ENCODE measurements at places on chromosomes 3 and 15.

- DNase-seq: no peak
Measured at GRCh38 chr15:59384507-59384906, 11.8 kb upstream of the MYO1E start.

- no peak for DNase-seq
Measured at GRCh38 chr15:58517252-58517681, 85.5 kb downstream of the LIPC start.

DNA sequence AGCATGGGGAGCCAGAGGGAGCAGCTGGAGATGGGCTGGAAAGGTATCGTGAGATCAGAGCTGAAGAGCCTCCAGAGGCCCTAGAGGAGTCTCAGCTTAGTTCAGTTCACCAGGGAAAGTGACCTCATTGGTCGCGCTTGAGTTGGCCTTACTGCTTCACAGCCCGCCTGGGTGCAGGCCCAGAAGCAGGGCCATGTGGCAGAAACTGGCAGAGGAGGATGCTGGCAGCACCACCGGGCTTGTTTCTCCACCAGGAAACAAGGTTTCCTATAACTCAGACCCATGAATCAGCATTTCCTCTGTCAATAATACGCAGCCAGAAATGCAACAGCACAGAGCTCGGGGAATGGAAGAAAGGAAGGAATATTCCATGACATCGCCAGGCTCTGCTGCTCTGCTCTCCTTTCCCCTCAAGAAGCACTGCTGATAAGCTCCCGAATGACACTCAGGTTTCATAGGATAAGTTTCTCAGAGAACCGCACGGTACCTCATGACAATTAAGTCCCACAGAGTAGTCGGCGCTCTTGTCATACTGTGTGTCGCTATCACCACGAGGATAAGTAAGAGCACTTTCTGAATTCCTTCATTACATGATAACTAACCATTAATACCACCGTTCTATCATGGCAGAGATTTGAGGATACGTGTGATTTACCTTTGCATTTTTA is 147.1 kb upstream of the LPP start:
- DNase-seq: no peak

GRCh38 chr15:91927585-91927984 is 74.1 kb downstream of the SLCO3A1 start:
- DNase-seq: no peak

DNA sequence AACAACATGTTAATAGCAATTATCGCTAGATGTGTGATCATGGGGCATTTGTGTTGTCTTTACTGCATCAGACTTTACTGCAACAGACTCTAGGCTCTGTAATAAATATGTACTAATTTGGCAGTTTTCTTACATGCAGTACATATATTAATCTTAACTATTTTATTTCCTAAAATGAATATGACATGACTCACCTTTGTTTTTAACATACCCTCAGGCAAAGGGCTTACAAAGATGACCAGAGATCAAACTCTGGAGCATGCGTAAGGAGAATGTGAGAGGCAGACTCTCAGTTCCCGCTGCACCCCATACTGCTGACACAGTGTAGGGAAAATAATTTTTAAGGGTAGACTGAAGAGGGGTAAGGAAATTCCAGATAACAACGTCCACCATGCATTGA is 7.2 kb upstream of the FAM174B start:
- no peak for DNase-seq

GRCh38 chr3:58563386-58564035 is 13.7 kb downstream of the FAM107A start:
- no peak for DNase-seq

- no peak for DNase-seq
Measured at GRCh38 chr3:69930564-69930963, 69.0 kb upstream of the SAMMSON start.

GRCh38 chr3:142029052-142029642 is 120.2 kb downstream of the TFDP2 start:
- DNase-seq: no peak

- no peak for DNase-seq
Measured at GRCh38 chr15:61661791-61662190, 398.5 kb downstream of the VPS13C start.

All from GOT3 (cell line).